ENCODE measurements at places on chromosomes 13 and 19.

DNA sequence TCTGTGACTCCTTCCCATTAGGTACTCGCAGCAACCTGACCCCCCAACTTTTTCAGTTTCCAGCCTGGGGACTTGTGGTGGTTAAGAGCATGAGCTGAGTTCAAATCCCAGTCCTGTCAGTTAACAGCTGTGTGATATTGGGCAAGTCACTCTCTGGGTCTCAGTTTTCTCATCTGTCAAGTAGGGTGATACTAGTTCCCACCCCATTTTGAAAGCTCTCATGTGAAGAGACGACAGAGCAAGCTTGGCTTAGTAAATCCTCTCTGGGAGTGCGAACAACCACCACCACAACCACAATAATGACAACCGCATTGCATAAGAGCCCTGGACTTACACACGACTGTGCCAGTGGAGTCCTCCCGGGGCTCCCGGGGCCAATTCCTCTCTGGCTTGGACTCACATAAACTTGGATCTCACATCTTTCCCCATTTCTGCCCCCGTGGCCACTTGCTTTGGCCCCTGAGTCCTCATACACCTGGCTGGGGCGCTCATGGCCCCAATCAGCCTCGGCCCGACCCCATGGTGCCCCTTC, 454 bp downstream of the BLVRB start:
- no peak for DNase-seq

GRCh38 chr19:38869160-38869835, 8.8 kb downstream of the RINL start:
- DNase-seq, result no peak

- no peak for DNase-seq
These were observed 524.7 kb downstream of the MYO16 start for GRCh38 chr13:109154146-109154545.

DNA sequence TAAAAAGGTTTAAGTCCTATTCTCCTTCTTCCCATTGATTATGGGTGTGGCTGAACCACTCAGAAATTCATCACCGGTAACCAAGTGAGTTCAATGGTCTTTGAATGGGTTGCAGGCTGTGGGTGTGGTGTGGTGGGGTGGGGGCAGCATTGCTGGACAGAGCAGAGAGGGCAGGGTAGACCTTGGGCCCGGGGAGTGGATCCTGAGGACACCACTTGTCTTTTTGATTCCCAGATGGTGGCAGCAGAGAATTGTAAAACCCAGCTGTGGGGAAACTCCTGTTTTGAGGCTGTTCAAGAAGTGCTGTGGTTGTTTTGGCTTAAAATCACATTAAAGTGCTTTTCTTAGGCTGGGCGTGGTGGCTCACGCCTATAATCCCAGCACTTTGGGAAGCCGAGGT, 45.8 kb upstream of the RGCC start:
- no peak for DNase-seq

DNA sequence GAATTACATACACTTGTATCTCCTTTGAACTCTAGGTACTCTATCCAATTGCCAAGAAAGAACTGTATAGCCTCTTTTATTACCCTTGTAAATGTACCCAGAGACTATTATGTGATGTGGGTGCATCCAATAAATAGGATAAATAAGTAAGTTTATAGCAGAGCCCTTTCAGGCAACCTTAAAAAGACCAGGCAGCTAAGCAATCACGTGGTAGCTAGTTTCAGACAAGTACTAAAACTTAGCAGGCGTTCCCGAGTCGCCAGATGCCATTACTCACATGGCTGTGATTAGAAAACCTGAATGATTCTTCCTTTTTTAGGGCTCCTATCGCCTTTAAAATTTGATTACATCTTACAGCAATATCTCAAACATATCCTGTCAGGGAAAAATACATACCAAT, 1303.0 kb downstream of the EFNB2 start:
- DNase-seq, result no peak

DNA sequence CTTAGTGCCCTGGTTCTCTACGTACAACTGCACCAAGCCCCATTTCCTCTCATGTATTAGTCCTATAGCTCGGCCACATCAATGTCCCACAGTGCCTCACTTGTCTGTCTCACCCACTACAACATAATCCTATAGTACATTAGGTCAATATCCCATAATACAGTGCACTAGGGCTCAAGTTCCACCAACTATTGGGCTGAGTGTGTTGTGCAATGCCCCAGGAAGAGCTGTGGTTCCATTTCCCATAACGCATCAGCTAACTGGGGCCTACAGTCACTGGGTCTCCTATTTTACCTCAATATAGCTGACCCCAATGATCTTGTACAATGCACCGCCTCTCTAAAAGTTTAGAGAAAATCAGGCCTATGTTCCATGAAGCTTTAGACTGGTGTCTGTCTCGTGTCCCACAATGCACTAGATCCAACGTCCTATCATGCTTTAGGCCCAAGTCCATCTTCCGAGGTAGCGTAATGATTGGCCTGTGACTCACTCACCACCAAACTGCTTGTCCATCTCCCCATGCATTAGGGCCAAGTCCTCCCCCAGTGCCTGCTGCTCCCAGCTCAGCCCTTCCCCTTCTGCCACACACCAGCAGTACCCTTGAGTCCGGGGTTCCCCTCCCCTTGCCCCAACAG, 21.8 kb downstream of the TSKS start:
- no peak for DNase-seq

DNA sequence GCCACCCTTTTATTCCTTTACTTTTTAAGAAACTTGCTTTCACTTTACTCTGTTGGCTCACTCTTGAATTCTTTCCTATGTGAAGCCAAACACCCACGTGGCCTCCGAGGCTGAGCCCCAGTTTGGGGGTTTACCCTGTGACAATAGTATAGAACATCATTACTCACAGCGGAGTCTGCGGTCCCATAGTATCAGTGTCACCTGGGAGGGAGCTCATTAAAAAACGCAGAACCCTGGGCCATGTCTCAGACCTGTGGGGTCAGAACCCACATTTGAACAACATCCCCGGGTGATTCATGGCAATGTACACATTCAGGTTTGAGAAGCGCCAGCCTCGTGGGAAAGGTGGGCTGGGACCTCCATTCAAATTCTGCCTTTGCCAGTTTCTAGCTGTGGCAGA, 36.0 kb upstream of the UBL3 start:
- no peak for DNase-seq

DNA sequence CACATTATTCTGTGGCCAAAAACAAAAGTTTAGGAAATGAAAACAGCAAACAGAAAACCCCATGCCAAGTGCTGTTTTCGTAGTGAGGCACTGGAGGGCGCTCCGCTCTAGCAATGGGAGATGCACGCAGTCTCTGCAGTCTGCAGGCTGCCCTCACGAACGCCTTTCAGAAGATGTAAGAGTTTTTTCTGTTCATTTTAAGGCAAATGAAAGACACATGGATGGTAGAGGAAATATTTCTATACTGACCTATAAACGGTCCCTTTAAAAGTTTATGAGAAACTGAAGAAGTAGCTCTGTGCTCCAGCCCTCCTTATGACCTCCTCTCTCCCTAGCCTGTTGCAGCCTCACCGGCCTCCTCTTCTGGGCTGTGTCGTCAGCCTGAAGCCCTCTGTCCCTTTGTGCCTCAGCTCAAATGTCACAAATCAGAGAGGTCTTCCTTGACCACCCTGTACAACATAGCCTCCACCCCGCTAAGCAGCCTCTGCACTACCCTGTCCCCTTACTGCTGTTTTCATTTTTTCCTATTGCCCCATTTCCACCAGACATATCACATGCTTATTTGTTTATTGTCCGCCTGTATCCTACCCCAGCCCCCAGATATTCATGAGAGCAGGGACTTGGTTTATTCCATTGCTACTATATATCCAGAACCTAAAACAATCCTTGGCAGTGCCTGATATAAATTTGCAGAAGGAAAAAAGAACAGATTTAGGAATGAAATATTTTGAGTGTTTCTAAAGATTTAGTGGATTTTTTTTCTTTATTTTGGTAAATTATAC, 116.4 kb downstream of the TM9SF2 start:
- DNase-seq, result no peak

DNA sequence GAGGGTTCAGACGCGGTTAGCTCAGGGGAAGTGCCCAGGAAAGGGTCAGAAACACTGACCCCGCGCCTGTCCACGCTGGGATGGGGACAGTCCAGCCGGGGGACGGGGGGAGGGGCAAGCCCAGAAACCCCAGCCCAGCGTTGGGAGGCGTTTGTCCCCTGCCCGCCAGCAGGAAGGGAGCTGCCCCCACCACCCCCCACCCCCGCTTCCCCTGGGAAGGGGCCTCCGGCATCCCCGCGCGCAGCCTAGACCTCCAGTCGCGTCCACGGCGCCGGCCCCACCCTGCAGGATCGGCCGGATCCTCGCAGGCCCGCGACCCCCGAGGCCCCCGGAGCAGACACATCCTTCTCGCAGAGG, 277 bp downstream of the GIPC1 start:
- DNase-seq, result no peak

GRCh38 chr13:30466358-30466714, 600 bp upstream of the HMGB1 start:
- DNase-seq, result no peak

DNA sequence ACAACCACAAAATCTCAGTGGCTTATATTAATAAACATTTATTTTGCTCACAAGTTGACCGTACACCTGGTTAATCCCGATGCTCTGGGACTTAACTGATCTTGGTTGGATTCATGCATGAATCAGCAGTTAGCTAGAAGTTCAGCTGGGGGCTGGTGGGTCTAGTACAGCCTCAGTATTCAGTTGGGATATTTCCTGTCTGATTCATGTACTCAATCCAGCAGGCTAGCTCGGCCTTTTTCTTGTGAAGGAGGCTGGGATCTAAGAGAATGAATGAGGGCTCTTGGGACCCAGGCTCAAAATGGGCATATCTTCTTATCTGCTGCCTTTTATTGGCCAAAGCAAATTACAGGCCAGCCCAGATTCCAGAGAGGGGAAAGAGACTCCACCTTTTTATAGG, 178.8 kb downstream of the KCTD12 start:
- no peak for DNase-seq

- no peak for DNase-seq
These were observed 59.5 kb upstream of the FGF14 start for GRCh38 chr13:102461302-102461701.

- no peak for DNase-seq
These were observed 148.9 kb downstream of the SIPA1L3 start for GRCh38 chr19:38055655-38056521.

DNA sequence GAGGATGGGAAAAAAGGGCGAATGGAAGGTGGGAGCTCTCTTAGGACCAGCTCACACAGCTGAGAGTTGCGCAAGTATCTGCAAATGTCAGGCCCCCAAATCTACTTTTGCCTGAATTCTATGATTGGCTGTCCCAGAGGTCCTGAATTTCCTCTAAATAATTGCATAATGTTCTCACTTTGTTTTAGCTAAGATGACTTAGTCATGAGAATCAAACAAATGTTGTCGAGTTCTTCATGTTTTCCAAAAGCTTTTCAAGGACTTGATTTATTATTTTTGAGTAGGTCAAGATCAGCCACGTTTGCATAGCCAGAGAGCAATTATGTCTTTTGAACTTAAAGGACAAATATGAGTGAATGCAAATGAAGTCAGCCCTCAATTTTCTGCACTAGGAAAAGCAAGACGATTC, 246.6 kb upstream of the MAB21L1 start:
- DNase-seq, result no peak

DNA sequence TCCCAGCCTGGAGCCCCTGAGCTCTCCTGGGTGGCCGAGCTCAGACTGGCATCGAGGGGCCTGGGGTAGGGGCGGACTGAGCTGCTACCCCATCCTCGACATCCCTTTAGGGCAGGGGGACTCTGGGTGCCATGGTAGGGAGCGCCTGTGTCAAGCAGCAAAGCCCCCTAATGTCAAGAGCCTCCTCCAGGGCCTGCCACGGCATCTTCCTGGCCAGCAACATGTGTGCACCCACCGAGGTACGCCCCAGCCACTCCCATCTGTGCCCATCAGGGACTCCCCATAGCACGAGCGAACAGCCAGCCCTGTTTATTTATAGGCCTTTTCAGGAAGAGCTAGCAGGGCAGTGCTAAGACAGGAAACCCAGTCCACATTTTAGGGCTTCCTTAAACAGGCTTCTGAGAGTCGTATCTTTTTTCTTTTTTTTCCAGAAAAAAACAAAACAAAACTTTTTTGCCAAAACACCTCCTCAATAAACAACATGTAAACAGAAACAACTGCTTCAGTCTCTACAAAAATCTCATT, 14.3 kb downstream of the LRP3 start:
- DNase-seq, result no peak

DNA sequence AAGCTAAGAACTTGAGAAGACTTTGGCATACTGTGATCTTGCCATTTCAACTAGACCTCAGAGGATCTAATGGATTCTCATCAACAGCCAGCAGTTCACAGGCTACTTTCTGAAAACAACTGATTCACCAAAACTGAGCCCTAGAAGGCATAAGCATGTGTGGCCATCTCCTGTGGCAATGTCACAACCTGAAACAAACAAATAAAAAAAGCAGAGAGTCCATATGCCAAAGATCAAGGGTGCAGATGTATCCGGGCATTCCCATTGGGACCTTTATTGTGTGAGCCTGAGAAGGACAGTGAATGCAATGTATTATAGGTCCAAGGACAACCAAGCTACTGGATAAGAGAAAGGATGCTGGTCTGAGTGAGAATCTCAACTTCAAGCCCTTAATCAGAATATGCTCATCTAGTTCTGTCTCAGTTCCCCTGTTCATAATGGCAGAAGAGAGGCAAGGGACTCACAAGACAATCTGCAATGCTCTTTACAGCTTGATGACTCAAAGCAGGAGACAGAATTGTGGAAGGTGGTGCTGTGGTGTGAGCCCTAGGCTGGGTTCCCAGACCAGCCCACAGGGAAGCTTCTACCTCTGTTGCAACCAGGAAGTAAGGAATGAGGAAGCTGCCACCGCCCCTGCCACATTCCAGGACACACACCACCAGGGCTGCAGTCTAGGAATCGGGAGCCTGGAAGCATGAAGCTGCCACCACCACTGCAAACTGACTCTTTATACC, 133.7 kb downstream of the RAP2A start:
- no peak for DNase-seq

GRCh38 chr13:94006296-94006695, 473.2 kb downstream of the DCT start:
- no peak for DNase-seq

DNA sequence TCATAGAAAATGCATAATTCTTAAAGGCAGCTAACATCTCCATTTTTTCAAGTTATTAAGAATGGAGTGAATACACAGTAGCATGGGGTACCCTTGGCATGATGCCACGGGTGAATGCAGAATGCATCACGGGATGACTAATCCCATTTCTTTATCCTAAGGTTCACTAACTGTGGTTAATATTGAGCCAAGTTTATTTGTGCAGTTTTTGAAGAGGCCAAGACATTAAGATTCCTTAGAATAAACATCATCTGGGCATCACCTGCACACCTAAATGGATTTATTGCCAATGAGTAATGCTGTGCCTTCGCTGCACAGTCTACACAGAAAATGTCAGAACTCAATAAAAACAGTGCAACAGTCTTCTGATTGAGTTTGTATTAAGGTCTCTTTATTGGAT, 333.1 kb downstream of the GPC6 start:
- no peak for DNase-seq

Measured in cerebellar nuclear complex (tissue), 1 donor.